ENCODE measurements at places on chromosomes 3 and 15.

DNA sequence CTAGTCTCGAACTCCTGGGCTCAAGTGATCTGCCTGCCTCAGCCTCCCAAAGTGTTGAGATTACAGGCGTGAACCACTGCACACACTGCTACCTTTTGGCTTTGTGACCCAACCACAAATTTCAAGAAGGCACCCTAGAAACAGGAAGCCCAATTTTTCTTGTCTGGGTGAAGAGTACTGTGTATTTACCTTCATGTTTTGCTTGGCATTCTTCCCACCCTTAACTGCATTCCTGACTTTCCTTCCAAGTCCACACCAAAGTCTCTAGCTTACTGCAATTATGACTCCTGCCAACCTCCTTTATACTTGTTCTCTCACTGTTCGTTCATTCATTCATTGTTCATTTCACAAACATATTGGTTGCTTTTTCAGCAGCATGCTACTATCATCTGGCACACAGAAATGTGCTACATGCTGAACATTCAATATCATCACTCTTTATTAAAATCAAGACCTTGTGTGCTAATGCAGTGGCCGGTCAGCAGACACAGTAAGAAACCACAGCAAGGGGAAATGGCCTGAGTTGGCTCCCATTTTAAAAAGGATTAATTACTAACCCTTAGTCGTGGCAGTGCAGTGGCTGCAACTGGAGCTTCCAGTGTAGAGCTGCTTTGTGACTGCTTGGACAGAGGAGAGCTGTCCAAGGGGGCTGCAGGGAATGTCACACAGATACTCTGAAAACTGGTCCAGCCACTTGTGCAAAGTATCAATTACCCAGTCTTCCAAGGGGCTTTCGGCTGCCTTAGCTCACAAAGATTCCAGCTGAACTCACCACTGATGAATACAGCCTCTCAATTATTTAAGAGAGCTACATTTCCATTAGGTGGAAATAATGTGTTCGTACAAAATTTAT lies 94.0 kb downstream of the ETFA start:
- no peak for DNase-seq

- no peak for DNase-seq
Measured at GRCh38 chr3:47874913-47875312, 72.0 kb downstream of the DHX30 start.

DNA sequence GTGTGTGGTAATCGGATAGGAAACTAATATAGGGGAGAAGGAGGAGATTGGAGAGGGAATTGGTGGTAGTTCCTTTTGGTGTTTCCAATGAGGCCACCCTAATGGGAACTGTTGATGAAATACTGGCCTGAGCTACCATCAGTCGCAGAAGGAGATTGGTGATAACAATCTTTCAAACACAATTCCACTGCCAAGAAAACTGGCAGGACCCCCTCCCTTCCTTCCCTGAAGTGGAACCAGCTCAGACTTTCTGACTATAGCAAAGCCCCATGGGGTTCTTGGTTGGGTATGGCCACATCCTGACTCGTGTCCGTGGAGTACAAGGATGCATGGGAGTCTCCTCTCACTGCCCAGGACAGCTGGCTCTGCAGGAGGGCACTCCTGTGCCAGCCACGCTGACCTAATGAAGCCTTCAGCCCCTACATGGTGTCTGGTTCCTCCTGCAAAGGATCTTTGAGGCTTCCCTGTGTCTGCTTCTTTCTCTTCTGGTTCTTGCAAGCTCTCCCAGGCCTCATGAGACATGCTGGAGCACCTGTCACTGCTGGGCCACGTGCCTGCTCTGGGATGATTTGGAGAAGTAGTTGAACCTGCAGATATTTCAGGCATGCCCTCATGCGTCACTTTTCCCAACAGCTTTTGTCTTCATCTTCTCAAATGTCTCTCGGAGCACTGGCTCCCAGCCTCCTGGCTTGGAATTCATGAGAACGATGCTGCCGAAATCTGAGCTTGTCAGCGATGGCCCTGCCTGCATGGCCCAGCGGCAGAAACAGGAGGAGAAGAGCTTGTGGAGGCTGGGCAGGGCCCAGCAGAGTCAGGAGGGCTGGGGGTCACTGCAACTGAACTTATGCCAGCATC lies 90.0 kb upstream of the ADPGK start:
- no peak for DNase-seq

DNA sequence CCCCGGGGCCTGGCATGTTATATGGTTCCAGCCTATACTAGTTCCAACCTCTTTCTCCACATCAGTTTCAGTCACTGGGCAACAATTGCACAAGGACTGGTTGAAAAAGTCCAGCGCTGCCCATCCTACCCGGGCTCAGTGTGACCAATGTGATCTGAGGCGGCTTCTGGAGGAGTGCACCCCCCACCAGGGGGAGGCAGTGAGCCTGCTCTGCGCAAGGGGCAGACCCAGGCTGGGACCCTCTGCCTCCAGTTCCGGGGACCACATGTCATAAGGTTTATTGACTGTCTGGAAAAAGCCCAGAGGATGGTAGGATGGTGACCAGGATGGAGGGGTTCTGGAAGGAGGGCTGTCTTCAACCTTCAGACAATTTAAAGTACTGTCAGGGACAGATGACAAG lies 25.6 kb upstream of the NR2E3 start:
- no peak for DNase-seq

- DNase-seq: peak; percentile 81
Measured at GRCh38 chr15:100764778-100765466, 114.7 kb upstream of the ALDH1A3 start.

DNA sequence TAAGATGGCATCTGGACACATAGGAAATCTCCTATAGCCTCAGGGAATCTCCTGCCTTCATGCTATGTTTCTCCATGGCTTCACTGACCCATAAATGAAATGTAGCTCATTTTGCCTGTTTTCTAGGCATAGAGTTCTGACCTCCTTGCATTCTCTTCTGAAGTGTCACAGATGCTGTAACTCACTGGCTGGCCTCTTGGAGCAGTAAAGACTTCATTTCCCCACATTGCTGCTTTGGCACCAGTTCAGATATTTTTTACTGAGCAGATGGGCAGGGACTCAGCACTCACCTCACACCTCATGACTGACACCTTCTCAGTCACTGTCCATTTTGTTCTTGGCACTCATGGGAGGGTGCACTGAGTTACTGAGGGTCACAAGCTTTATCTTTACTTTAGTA lies 286.7 kb upstream of the TGFBR2 start:
- DNase-seq: peak; percentile 38

DNA sequence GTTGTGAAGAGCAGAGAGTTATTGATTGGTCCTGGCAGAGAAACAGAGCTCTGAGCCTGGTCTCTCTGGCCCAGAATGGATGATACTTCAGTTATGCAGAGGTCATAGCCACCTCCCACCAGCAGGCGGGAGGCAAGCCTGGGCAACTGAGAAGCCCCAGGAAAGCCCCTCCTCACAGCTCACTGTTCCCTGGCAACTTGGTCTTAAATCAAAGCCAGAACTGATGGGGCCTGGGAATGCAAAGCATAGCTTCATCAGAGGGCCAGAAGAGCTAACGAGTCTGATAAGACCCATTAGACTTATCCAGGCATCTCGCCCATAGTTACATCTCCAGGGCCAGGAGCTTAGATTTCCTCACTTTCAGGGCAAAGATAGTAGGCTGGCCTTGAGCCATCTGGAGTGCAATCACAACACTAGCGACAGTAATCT lies 5.5 kb upstream of the COLQ start:
- no peak for DNase-seq

GRCh38 chr3:64122476-64122875 lies 99.2 kb upstream of the PSMD6 start:
- no peak for DNase-seq

DNA sequence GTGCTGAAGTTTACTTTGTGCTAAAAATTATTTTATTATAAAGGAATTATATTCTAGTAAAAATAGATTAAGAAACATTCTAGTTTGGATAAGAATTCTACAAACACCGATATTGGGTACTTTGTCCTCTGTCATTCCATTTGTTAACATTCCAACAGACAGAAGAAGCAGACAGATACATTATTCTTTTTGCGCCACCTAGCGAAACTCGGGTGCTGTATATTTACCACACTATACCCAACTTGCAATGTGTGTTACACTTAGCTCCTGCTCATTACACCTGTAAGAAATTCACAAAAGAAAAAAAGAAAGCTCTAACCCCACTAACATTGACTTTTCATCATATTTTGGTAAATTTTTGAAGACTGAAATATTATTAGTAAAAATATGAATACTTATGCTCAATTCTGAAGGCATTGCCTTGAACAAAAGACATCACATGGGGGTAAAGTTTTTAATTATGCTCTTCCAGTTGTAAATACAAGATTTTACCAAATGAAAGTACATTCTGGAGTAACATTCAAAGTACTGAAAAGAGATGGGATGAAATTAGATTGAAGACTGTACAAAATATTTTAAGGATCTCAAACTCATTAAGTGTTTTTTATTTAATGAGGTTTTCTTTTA lies 136.5 kb upstream of the MLF1 start:
- DNase-seq: peak; percentile 41

DNA sequence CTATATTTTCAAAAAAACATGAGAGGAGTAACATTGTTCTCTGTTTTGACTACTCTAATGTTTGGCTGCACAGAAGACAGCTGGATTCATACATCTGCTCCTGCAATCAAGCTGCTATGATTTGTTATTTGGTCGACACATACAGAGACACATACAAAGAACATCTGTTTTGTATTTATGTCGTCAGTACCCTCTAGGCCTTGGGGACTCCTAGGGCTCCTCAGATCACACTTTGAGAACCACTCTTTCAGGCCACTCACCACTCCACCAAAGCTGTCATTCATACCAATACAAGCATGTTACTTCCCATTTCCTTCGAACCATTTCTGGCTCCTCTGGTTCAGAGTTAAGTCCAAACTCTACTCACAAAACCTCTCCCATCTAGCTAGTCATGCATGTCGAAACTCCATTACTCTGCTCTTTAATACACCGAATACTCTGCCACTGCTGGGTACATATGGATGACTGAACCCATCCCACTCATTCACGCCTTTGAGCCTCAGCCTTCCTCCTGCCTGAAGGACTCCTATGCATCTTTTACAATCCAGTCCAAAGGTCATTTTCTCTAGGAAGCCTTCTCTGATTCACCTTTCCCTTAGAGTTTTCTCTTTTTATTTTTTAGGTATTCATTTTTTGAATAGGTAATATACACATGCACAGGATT lies 102.9 kb upstream of the ARHGEF3 start:
- no peak for DNase-seq

- DNase-seq: no peak
Measured at GRCh38 chr3:13493867-13494441, 13.8 kb downstream of the HDAC11 start.

DNA sequence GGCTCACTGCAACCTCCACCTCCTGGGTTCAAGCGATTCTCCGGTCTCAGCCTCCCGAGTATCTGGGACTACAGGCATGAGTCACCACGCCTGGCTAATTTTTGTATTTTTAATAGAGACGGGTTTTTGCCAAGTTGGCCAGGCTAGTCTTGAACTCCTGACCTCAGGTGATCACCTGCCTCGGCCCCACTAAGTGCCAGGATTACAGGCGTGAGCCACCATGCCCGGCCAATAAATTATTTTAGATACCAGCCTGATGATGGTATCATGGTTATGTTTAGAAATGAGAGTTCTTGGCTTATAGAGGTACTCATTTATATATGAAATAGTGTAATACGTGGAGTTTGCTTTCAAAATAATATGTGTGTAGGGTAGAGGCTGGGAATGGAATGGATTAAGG lies 119.4 kb downstream of the NEO1 start:
- DNase-seq: no peak

DNA sequence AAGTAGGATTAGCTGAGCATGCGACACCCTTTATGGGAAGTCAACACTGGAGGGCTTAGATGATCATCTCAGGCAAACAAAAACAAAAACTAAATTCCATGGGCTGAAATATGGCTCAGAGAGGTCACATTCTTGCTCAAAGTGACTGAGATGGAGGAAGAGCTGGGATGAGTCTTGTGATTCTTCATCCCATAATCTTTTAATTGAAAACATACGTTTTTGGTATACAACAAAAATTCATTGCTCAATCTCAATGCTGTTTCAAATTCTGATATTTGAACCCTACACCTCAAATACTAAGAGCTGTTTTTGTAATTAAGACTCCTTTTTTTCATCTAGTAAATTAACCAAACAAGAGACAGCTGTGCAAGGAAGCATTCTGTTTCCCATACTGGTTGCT lies 257.0 kb downstream of the NR1D2 start:
- DNase-seq: peak; percentile 34

DNA sequence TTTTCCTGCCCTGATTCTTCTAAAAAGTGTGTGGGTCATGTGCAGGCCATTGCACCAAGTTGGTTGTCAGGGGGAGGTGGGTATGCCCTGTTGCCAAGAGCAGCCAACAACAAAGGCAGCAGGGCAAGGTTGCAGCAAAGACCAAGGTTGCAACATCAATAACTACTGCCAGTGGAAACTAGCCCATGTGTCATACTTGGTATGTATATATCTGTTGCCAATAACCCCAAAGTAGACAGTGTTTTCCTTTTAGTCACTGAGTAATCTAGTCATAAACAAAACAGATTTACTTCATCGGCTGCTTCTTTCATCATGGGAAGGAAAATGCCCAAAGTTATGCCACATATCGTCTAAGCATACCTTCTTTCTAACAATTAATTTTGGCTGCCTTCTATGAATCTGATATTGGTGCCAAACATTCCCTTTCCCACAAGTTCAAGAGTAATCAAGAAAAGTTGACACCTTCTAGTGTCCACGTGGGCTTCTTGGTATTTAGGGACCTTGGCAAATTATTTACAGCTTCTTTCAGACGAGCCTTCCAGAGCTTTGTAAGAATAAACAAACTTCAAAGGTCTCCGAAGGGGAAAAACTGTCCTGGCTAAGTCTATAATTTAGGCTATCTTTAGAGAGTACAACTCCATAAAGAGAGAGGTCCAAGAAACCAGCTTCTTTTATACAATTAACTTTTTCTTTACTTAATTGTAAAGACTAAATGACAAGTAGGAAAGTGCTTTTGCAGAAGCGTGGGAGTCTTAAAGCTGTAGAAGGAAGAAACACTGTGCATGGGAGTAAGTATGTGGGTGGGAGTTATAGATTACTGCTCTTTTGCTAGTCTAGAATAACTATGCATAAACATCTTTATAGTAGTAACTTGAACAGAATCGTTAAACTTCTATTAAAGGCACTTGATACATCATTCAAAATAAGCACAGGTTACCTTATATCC lies 10.0 kb upstream of the MBNL1 start:
- peak; percentile 95 for DNase-seq

GRCh38 chr3:182342252-182342651 lies 451.1 kb upstream of the ATP11B start:
- no peak for DNase-seq

DNA sequence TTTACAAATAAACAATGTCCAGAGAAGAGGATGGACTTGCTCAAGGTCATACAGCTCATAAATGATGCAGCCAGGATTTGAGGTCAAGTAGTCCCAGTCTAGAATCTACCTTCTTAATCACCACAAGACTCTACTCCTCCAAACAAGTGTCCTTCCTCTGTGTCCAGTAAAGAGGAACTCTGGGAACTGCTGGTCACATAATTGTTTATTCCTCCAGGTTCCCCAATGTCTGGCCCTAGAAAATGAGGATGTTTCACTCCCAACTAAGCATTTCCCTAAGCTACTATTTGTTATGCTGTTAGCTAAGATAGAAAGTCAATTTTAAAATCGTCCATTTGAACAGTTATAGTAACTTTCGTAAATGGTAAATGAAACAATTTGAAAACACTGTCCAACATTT lies 192.4 kb downstream of the FHIT start:
- DNase-seq: no peak

- no peak for DNase-seq
Measured at GRCh38 chr3:158267015-158267414, 157.1 kb downstream of the RSRC1 start.

GRCh38 chr15:58572521-58572920 lies 140.7 kb downstream of the LIPC start:
- no peak for DNase-seq
